ENCODE measurements at places on chromosomes 4 and X.

- DNase-seq, result no peak
Observed at GRCh38 chr4:118033148-118034052, 886 bp upstream of the NDST3 start.

DNA sequence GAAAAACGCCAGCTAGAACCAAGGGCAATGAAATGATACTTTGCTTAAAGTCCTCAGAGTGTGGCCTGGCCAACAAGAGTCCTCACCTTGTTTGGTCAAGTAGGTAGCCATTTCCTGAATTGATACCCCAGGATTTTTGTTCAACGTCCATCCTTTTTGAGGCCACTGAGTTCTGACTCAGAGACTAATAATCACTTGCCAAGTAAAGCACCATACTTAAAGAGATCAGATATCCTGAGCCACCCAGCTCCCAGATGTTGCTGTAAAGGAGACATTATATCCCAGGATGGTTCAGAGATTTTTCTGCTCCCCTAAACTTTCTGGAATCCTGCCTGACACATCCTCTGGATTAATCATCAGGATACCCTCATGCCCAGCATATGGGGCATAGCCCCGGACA, 190.9 kb downstream of the RAP1GDS1 start:
- DNase-seq, result no peak

DNA sequence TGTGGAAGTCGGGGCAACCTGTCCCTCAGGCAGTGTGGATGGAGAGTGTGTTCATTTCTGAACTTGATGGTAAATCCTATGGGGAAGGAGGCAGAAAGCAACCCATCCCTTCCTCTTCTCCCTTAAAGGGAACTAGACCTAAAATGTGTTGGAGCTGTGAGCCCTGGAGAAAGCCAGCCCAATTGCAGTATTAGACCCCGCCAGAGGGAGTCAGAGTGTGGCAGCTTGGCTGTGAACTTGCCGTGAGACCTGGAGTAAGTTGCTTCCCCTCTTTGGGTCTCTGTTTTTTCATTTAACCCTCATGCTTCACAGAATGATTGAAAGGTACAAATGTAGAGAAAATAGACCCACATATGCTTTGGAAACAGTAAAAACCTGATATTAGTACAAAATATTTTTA, 108.7 kb upstream of the PAK3 start:
- no peak for DNase-seq

GRCh38 chr4:169094656-169095231, 84.7 kb upstream of the CBR4 start:
- DNase-seq, result no peak

GRCh38 chrX:103877571-103877970, 45.5 kb upstream of the RAB9B start:
- DNase-seq, result no peak

DNA sequence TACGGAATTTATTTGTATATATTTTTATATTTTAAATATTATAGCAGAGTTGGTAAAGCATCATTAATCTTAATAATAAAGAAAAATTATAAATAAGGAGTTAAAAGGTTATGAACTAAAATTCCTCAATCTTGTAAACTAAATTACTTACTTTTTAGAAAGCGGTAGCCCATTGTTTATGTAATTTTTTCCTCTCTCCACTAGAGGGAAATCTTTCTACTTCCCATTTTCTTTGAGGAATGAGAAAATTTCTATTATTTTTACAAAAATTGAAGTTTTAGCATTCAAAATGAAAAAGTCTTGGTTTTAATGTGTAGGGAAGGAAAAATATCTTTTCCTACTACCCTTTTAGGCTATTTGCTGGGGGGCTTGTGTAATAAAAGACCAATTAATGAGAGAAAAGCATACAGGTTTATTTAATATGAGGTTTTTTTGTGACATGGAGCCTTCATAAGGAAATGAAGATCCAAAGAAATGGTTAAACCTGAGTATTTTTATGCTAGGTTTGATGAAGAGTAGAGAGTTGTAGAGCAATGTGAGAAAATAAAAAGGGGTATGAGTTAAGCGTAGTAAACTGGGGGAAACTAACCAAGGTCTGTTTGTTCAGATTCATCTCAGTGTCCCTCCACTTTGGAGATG, 68.7 kb upstream of the ADAD1 start:
- DNase-seq, result no peak

DNA sequence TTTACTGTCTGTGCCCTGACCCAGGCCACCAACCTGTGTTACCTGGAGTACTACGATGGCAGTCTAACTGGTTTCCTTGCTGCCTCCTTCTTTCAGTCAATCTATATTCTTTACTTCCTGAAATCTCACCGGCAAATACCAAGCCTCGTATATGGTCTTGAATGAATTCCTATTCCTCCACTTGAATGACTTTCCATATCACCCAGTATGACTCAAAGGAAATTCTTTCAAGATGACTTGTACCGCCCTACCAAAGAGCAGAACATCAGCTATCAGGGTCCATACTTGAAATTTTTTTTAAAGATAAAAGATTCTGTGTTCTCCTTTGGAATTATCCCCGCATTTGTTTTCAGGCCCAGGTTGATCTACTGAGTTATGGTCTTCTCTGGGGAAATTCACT, 378.0 kb downstream of the AFF2 start:
- no peak for DNase-seq

DNA sequence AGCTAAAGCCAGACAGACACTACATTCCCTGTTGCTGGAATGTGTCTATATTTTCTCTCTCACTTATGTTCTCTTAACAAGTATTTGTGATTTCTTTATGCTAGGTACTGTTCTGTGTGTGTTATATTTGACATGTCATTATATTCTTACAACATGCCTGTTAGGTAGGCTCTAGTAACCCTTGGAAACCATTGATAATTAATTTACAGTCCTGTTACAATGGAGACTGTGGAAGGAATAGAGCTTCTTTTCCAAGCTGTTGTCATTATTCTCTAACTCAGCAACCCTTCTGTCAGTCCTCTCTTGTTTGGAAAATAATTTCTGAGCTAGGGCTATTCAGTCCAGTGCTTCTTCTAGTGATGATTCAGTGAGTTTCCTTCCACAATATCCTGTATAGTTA, 419.1 kb upstream of the BOD1L1 start:
- DNase-seq, result no peak

GRCh38 chr4:163048447-163048846, 118.2 kb downstream of the NAF1 start:
- no peak for DNase-seq

- no peak for DNase-seq
Observed at GRCh38 chr4:5660185-5660584, 48.2 kb downstream of the EVC2 start.

- DNase-seq, result no peak
Observed at GRCh38 chr4:70768301-70768948, 46.7 kb downstream of the RUFY3 start.

DNA sequence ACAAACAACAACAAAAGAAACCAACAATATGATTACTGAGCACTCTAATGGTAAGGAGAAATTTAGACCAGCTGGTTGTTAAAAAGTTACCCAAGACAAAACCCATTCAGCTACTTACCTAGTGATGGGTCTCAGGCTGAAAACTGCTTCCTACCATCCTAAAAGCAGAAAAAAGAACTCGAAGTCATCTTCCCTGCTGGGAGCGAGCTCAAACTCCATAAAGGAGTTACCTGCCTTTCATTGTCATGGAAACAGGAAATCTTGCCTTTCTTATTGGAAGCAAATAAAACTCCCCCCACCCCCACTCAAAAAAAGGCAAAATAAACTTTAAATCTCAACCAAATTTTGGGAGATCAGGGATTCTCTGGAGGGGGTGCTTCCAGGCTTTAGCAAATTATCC, 1478.3 kb downstream of the C4orf33 start:
- DNase-seq, result no peak

DNA sequence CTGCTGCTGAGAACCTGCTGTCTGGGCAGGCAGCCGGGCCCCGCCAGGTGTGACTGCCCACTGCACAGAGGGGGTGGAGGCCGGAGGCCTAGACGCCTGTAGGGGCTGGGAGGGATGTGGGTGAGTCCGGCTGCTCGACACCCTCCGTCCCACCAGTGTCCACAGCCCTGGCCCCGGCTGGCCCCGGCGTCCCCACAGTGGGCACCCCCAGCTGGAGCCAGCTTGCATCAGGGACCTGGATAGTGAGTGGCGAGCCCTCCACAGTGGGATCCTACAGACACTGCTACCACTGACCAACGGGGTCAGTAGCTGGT, 34.7 kb upstream of the SPON2 start:
- DNase-seq, result no peak

- DNase-seq, result no peak
Observed at GRCh38 chrX:133249266-133250058, 31.3 kb upstream of the TFDP3 start.

- no peak for DNase-seq
Observed at GRCh38 chr4:76597423-76597979, 162.5 kb downstream of the SHROOM3 start.

DNA sequence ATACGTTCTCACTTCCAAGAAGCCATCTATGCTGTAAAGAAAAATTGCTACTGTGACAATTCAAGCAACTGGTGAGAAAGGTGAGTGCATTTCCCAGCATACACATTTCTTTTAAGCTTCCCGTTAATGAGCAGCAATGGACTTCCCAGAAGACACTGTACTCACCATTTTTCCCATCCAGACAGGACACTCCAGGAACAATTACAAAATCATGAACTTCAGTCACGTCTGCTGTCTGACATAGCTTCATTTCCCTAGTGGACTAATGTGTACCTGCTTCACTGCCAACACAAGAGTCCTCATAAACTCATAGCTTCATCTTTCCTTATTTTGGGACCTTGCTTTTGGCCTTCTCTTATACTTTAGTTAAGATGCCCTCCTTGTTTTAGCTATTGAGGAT, 156.9 kb downstream of the ENOX2 start:
- DNase-seq, result no peak

DNA sequence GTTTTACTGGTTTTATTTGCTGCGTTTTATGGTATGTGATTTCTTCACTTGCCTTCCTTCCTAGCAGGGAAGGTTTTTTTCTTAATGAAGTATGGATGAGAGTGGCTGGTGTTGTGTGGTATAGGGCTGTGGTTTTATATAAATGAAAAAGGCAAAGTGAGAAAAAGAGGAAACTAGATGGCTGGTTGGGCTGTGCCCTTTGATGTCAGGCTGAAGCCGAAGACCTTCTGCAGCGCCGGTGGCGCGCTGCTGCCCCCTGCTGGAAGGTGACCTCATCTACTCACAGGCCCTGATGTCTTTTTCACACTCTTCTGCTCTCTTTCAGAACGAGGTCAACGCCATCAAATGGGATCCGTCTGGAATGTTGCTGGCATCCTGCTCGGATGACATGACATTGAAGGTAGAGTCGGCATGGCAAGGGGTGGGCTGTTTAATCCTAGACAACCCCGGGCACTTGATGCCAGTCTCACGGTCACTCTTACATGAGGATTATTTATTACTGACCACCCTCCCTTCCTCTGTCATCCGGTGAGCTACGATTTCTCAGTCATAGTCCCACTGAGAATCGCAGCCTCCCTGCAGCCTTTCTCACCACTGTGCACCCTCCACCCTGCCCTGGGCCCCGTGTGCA, 56.6 kb downstream of the GPR143 start:
- peak; percentile 32 for DNase-seq

DNA sequence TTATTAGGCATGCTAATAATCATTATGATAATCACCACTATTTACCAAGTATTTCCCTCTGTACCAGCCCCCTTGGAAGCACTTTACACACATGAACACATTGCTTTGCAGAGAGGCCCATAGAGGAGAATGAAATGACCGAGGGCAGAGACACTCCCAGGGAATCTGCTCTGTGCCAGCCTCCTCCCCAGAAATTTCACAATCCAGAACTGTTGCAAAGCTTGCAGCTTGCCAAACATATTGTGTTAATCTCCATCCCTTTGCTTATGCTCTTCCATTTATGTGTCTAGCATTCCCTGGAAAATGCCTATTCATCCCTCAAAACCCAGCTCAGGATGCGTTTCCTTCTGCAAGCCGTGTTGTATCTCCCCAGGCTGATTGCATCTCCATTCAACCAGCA, 37.8 kb downstream of the CYTL1 start:
- no peak for DNase-seq

GRCh38 chr4:889516-889915, 42.6 kb downstream of the GAK start:
- DNase-seq, result no peak

DNA sequence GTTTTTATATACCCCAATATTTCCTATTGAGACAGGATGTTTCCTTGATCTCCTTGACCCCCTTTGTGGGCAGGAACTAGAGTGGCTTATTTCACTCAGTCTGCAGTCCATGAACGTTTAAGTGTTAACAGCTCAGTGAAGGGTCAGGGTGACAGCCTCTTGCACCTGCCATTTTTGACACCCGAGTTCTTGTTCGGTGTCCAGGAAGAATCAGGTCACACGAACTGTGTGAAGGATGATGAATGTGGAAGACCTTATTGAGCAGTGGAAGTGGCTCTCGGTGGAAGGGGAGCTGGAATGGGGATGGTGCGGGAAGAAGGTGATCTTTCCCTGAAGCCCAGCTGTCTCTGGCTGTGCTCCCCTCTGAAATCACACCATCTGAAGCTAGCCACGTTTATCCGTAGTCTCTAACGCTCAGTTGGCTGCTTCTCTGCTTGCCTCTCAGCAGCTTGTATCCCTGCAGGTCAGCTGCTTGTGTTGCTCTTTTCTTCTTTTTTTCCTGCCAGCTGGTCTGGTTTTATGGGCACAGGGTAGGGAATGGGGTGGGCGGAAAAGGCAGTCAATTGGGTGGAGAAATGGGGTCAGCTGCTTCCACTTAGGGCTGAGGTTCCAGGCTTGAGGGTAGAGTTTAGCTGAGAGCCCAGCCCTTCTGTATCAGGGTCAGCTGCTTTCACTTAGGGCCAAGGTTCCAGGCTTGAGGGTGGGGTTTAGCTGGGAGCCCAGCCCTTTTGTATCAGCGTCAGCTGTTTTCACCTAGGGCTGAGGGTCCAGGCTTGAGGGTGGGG, 29.0 kb upstream of the CCNG2 start:
- no peak for DNase-seq

DNA sequence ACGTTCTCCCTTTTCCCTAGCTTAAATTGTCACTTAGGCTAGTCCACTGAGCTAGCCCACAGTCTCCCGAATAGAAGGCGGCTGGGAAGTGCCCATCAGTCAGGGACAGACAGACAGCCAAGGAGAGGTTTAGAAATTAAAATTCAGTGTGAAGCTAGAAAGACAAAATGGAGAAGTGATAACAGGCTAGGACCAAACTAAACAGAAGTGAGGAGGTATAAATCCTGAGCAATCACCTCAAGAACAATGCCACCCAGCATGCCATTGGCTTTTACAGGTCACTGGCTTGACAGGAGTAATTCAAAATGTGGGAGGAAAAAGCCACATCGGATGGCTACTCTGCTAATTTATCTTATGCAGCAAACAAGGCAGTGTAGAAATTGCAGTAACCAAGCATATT, 138.9 kb downstream of the MAPK10 start:
- no peak for DNase-seq
